ENCODE measurements at places on chromosomes 2 and 18. TPM values are rescaled to one million over a fixed set of nuclear protein-coding genes. Genes with fewer than 3 reads are reported as not detected.

GRCh38 chr2:64848945-64849344 lies 140.3 kb upstream of the SLC1A4 start:
- no peaks in the 10 kb centered on the region for H3K27me3 ChIP-seq
- no peaks in the 10 kb centered on the region for H3K36me3 ChIP-seq
- H3K27ac ChIP-seq: no peak overlapping the region
- no peak for DNase-seq
- peaks cover 6% of the 10 kb centered on the region for H3K4me1 ChIP-seq
- H3K4me3 ChIP-seq: no peak overlapping the region

GRCh38 chr2:173658946-173659371 lies 304.3 kb downstream of the CDCA7 start:
- no peaks in the 10 kb centered on the region for H3K27me3 ChIP-seq
- peaks cover 11% of the 10 kb centered on the region for H3K4me1 ChIP-seq
- H3K27ac ChIP-seq: no peak overlapping the region
- H3K4me3 ChIP-seq: no peak overlapping the region
- no peaks in the 10 kb centered on the region for H3K36me3 ChIP-seq

Gene FOXI3
- 0.27 TPM for total RNA-seq

GRCh38 chr2:135829378-135830135 lies 7.4 kb downstream of the LCT start:
- no peak overlapping the region for H3K27ac ChIP-seq
- H3K4me3 ChIP-seq: no peak overlapping the region
- no peaks in the 10 kb centered on the region for H3K36me3 ChIP-seq

DNA sequence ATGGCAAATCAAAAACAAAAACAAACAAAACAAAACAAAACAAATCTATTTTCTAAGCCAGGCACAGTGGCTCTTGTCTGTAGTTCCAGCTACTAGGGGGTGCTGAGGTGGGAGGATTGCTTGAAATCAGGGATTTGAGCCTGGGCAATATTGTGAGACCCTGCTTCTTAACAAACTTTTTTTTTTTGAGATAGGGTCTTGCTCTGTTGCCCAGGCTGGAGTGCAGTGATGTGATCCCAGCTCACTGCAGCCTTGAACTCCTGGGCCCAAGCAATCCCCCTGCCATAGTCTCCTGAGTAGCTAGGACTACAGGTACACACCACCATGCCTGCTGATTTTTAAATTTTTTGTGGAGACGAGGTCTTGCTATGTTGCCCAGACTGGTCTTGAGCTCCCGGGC lies 6.2 kb downstream of the HPCAL1 start:
- peaks cover 25% of the 10 kb centered on the region for H3K27me3 ChIP-seq
- no peak overlapping the region for H3K4me3 ChIP-seq
- no peaks in the 10 kb centered on the region for H3K36me3 ChIP-seq
- no peak overlapping the region for H3K27ac ChIP-seq
- H3K4me1 ChIP-seq: peaks cover 20% of the 10 kb centered on the region

Gene GLI2
- total RNA-seq: 67.0 TPM
